Neural crest cell (in vitro differentiated cells): ENCODE measurements at places on chromosomes 1 and 21.

DNA sequence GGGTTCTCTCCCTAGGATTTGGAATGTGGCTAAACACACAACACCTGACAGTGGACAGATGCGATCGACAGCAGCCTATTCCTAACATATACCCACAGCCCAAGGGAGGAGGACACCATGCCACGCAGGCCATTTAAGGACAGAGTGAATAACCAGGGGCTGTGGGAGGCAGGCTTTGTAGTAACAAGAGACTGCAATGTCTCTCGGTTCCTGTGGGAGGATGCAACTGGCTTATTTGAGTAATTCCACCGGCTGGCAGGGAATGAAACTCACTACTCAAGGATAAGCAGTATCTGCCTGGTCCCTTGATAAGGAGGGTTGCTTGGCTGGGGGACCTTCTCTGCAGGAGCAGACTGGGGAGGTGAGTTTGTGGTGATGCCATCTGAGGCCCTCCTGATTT lies 109.6 kb downstream of the PCP4 start:
- DNase-seq, result no peak

- DNase-seq, result no peak
These were observed 20.0 kb downstream of the CEP170 start for GRCh38 chr1:243234978-243235647.

GRCh38 chr1:101309334-101310311 lies 72.8 kb downstream of the S1PR1 start:
- peak; percentile 75 for DNase-seq

DNA sequence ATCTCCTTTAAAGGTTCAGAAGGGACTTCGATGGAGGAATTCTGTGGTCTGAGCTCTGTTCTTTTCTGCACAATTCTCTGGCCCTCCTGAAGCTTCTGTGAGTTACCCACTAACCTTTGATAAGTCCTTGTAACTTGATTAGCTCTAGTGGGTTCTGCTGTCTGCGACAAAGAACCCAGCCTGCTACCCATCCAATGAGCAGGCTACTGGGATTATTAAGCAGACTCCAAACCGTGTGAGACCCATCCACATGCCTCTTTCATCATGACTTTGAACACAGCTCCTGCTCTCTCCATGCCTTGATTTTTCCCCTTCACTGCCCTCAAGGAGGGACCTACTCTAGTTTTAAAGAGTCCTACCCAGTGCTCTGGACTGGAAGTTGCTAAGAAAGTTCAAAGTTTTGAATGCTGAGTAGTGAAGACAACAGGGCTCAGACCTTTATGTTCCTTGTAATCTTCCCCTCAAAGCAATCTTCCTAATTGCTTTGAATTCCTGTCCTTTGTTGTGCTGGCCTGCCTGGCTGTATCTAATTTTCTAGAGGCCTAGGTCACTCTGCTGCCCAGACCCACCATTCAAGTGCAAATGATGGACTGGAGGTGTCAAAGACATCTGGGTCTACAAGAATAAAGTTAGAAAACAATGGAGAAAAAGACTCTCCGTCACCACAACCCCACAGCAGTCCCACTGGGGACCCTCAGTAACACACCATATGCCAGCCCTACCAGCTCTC lies 146.9 kb downstream of the RHOU start:
- no peak for DNase-seq

- DNase-seq, result no peak
These were observed 268.5 kb downstream of the BRINP2 start for GRCh38 chr1:177439301-177439700.
